Stimulated activated CD4-positive, alpha-beta T cell treated with anti-CD3 and anti-CD28 coated beads, Interleukin-1b, Interleukin-23, amount 100 ng/mL, for 4 hours (primary cell): ENCODE measurements at places on chromosomes 3 and 15.

DNA sequence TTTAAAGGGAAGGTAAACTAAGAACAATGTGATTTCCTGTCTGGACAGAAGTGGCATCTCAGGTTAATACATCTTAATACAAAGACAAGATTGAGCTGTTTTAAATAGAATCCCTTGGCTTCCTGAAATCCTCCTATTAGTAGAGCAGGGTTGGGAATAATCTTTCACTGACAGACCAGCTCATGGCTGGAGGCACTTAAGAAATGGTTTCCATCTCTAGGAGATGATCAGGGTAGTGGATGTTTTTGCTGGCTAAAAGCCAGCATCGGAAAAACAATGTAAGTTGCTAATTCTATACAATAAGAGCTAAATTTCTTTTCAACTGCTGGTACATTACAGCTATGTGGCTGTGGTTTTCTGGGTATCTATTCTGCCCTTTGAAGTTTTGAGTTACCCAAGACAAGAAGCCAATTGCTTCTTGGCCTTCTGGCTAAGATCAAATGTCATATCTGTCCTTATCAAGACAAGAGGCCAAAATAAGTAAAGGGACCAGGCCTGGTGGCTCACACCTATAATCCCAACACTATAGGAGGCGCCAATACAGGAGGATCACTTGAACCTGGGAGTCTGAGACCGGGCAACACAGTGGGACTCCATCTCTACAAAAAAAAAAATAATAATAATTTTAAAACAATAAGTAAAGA lies 49.6 kb downstream of the SHQ1 start:
- no peak for DNase-seq

- no peak for DNase-seq
Measured at GRCh38 chr15:64982472-64982871, 7.2 kb downstream of the SPG21 start.

DNA sequence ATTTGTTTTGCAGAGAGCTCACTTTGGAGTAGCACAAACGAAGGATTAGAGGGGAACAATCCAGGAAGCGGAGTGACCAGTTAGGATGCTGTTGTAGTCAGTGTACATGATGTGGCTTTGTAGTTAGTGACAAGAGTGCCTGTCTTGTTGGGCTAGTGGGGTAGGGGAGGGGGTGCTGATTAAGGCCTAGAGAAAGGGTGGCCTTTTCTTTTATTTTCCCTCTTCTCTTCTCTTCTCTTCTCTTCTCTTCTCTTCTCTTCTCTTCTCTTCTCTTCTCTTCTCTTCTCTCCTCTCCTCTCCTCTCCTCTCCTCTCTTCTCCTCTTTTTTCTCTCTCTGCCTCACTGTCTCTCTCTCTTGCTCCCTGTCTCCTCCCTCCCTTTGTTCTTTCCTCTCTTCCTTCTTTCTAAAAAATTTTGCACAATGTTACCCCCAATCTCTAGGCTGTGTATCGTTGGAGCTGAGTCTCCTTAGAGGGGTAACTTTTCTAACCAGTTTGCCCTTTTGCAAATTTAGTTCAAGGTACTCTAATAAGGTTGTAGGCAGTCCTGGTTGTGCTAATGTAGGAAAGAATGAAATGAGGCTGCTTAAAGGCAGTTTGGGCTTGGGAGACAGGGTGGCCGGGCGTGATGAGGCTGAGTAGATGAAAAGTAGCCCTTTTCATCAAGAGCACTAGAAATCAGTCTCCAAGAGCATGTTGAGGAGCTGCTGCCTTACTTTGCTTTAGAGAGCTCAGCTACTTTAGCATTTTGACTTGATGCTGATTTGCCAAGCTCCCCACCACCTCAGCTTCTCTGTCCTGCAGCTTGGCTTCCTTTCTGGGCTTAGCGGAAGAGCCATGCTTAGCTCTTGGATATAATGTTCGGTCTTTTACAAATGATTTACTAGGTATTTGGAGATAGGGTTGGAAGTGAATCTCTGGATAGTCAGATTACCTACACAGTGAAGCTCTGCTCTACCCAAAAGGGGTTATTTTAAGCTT lies 58.6 kb downstream of the SV2B start:
- DNase-seq = no peak

DNA sequence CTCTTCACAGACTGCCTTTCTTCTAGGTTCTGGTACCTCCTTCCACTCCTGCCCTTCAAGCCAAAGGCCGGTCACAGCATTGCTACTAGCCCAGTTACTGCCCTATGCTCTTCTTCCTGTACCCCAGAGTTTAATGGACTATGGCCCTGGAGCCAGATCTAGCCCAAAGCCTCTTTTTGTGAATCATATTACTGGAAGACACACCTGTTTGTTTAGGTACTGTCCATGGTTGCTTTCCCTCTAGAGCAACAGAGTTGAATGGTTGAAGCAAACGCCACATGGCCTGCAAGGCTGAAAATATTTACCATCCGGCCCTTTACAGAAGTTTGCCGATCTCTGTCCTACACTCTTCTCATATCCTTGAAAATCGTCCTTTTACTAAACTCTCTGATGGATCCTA lies 47.0 kb downstream of the PDZRN3 start:
- no peak for DNase-seq

- DNase-seq = no peak
Measured at GRCh38 chr15:52103217-52104207, 9.1 kb downstream of the BCL2L10 start.

- no peak for DNase-seq
Measured at GRCh38 chr3:179651687-179652446, 973 bp upstream of the USP13 start.

GRCh38 chr15:50377867-50378751 lies 23.1 kb upstream of the GABPB1 start:
- DNase-seq = no peak

DNA sequence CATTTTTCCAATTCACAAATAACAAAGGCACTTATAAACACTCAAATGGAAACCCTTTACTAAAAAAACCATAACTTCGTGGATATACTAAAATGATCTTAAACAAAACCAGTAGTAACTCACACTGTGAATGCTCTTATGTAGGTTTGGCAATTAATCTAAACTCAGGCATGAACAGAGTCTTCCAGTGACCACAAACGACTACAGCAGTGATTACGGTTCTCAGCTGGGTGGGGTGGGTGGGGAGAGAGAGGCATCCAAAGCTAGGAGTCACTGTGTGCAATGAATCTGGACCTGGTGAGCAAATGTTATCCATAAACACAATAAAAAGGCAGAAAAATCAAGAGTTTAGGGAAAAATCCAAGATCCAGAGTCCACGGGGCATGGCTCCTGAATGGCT lies 21.3 kb downstream of the SLC12A8 start:
- no peak for DNase-seq

- no peak for DNase-seq
Measured at GRCh38 chr3:13579063-13579462, 30.1 kb downstream of the FBLN2 start.

- no peak for DNase-seq
Measured at GRCh38 chr3:15809313-15809712, 11.5 kb upstream of the ANKRD28 start.

GRCh38 chr15:39587096-39587721 lies 6.3 kb downstream of the THBS1 start:
- no peak for DNase-seq

DNA sequence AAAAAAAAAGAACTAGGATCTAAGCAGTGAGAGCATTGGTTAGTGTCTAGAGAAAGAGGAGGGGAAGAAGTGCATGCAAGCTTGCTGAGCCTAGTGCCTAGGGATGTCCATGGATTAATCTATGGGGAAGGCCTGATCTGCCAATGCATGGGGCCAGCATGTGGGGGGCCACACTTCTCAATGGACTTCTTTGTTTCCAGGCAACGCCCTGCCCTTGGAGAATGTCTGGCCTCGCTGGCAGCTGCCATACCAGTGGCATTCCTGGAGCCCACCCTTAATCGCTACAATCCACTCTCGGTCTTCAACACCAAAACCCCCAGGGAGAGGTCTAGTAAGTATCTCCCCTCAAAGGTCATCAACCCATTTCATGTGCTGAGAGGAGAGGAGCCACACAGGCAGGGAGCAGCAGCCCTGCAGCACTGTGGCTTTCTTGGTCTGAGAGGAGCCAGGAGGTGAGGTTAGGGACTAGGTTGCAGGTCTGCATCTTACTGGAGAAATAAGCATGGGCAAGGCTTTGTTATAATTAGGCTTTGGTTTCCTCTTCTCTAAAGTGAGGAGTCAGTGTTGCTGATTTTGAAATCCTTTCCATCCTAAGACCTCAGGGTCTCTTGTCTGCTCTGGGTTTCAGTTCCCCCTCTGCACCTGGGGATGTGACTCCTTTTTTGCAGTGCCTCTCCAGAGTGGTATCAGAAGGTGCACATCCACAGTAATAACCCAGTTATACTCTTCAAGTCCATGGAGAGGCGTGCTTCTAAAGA lies 188.1 kb upstream of the CHRM5 start:
- DNase-seq = no peak

GRCh38 chr15:42741710-42742109 lies 4.8 kb upstream of the CDAN1 start:
- DNase-seq = no peak

- no peak for DNase-seq
Measured at GRCh38 chr15:76983590-76984375, 11.1 kb upstream of the PSTPIP1 start.

DNA sequence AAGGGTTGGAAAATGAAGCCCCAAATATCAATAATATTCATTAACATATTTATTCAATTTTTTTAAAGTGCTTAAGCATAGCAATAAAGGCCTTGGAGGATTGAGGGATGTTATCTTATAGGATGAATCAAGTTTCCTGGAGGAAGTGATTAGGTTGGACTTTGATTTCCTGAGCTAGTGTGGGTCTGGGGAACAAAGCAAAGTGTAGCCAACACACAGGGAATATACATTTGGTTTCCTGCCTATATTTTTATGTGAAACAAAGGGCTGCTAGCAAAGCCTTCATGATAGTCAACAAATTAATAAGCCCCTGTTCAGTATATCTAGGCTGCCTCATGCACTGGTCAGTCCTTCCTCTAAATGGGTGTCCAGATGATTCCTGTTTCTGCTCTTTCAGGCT lies 261.1 kb upstream of the IL12A start:
- no peak for DNase-seq

GRCh38 chr15:33154351-33155166 lies 40.0 kb downstream of the FMN1 start:
- no peak for DNase-seq

DNA sequence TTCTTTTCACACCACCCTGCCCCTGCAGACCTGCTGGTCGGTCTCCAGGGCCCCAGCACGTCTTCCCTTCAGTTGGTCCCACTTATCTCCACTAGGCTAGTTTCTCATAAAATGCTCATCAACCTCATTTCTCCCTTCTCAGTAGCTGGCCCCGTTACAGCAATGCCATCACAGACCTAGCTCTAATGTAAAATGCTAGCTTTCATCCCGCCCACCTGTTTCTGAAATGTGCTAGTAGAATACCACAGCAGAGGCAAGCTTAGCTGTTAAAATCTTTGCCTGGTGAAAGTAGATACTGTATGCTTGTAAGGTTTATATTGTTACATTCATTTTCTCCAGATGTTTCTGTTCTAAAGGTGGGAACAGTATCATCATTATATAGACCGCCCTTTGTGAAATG lies 13.1 kb downstream of the MKRN2OS start:
- DNase-seq = no peak

DNA sequence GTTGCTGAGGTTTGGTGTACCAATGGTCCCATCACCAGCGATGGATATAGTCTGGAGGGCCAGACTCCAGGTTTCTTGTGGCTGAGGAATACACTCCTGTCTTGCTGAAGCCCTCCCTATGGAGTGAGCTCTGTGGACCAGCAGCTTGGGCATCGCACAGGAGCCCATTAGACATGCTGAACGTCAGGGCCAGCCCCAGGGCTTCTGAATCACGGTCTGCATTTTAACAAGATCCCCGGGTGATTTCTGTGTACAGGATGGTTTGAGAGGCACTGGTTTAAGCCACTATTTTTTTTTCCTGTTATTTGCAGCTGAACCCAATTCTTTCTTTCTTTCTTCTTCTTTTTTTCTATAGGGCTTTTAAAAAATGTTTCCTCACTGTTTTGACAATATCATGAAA lies 69.5 kb upstream of the XCR1 start:
- no peak for DNase-seq

- DNase-seq = no peak
Measured at GRCh38 chr15:32124726-32125125, 94.4 kb downstream of the CHRNA7 start.

DNA sequence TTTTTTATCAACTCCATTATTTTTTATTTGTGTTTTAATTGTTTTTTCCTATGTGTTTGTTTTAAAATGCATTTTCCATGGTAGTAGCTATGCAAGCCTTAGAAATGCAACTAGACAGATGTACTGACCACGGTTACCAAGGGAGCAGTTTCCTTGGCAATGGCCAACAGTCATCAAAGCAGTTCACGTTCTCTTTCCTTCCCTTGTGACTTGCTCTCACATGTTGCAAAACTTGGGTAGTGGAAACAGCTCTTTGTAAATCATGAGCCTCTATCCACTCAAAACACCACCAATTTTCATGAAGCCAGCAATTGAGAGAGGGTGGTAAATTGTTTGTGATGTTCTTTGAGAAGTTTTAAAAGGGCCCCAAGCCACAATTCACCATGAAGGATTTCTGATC lies 499.4 kb upstream of the MDFIC2 start:
- no peak for DNase-seq

DNA sequence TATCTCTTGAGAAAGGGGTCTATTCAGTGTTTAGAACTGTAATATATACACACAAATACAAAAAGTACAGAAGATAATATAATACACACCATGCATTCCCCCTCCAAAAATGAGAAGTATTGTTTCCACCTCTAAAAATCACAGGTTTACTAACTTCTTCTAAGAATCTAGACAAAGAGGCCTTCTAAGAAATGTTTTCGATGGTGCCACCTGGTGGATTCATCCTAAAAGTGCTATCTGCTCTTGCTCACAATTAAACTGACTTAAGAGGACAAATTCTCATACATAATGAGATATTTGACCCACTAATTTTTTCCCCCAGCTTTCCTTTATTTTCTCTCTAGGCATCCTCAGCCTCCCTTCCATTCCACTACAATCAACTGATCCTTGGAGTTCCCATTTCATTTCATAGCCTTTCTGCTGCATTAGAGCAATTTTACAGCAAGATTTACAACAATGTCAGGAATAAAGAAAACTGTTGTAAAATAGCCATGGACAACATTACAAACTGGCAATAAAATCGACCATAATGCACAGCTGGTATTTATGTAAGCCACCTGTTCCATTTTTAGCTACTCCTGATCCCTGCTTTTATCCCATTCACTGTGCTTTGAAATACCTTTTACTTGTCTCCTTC lies 124.6 kb downstream of the ARRDC4 start:
- DNase-seq = no peak

- no peak for DNase-seq
Measured at GRCh38 chr3:115862099-115862498, 238.8 kb downstream of the GAP43 start.

DNA sequence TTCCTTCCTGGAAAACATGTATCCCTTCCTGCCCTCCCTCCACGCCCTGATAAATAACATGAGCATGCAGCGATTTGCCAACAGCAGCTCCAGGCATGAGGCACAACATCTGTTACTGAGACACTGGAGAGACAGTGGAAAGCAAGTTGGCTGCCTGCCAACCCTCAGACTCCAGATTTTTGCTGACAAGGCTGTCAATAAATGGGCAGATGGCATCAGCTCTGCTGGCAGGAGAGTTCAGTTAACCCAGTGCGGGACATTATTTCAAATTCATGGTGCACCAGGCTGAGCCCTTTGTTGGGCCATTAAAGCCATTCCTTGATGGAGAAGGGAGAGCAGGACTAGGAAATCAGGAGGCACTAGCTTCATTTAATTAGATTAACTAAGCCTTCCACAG lies 293.3 kb downstream of the MEX3B start:
- DNase-seq = no peak
